ELR (cell line): ENCODE measurements at places on chromosomes 4 and X.
A peak's percentile ranks its signal among the peaks of the same experiment; 100 is the strongest.

- DNase-seq = no peak
These were observed 48.2 kb downstream of the TMEM156 start for GRCh38 chr4:38983787-38984598.

GRCh38 chr4:4349867-4350266, 37.0 kb upstream of the NSG1 start:
- DNase-seq = no peak

GRCh38 chr4:189050643-189051042, 890.0 kb upstream of the FRG1 start:
- DNase-seq = no peak

GRCh38 chr4:16448241-16448840, 222.1 kb upstream of the TAPT1 start:
- DNase-seq = no peak

- peak; percentile 64 for DNase-seq
These were observed 14.5 kb downstream of the SLC25A5 start for GRCh38 chrX:119482481-119483480.

DNA sequence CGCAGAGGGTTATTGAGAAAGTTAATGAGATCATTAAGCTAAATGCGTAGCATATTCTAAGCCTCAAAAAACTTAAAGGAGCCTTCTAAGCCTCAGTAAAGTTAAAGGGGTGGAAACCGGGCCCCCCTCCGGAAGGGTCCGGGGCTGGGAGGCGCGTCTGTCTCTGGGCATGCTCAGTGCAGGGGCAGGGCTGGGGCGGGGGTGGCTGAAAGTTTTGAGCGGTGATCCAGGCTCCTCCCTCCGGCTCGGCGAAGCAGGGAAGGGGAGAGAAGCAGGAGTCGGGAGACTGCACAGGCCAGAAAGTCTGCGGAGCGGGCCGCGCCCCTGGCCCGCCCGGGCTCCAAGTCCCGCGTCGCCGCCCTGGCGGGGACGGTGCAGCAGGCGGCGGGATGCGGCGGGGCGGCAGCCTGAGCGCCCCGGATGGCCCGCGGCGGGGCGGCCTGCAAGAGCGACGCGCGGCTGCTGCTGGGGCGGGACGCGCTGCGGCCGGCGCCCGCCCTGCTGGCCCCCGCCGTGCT, at the start of gene EVC:
TSS of gene EVC (plus strand) at position 241 of the 518 bp plus-strand sequence. CDS start at position 421, 180 bp downstream.
- peak; percentile 84 for DNase-seq

- peak; percentile 8 for DNase-seq
These were observed 505.6 kb downstream of the RAPGEF2 start for GRCh38 chr4:159608436-159608835.

GRCh38 chr4:41058426-41058825, 155.9 kb downstream of the APBB2 start:
- DNase-seq = peak; percentile 80

- DNase-seq = peak; percentile 3
These were observed 360.0 kb downstream of the GALNTL6 start for GRCh38 chr4:172173206-172173605.

GRCh38 chrX:74291577-74291963, 12.4 kb upstream of the ZCCHC13 start:
- no peak for DNase-seq

DNA sequence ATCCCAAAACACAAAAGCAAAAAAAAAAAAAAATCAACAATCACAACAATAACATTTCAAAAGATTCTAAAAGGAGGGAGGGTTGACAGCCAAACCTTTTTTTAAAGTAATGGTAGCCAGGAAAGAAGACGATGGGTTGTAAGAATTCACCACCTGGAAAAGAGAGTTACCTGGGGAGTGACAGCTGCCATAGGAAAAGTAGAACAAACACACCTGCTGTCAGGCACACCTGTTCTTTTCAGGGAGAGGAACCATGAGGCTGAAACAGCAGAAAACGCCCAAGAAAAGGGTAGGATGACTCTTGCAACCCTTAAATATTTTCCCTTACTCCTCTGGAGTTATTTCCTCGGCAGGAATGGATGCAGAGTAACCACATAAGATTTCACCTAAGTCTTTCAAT, 388.4 kb upstream of the TEX13C start:
- DNase-seq = no peak

GRCh38 chrX:42771506-42772335, 6.2 kb downstream of the PPP1R2C start:
- DNase-seq = no peak

- DNase-seq = no peak
These were observed 3.9 kb upstream of the EGFL6 start for GRCh38 chrX:13565511-13565910.
